ENCODE measurements at places on chromosomes 13 and 19.

- peak; percentile 10 for DNase-seq
These were observed 277.9 kb downstream of the ZNF536 start for GRCh38 chr19:30649934-30650614.

DNA sequence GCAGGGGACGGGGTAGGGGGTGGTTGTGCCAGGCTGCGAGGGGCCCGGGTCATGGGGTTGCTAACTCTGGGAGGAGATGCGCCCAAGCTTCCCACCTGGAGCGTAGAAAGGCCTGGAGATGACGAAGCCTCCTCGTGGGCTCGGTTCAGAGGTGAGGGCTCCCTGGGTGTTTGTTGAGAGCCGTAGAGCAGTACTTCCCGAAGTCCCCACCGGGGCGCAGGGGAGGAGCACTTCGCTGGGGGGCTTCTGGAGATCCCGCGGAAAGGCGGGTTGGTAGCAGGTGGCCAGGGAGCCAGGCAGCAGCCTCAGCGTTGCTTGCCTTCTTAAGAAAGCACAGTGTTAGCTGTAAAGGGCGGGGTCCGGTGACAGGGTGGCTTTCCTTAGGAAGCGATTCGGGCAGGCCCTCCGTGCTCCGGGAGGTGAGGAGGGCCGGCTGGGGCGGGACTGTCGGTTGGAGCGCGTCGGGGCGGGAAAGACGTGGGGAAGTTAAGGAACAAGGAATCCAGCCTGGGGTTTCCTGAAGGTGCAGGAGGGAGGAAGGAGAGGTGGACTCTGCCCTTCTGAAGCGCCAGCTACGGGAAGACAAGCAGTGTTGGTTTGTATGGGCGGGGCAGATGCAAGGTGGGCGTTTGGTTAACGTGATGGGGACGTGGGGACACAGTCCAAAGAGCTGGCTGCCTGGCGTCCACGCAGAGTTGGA lies 3.3 kb downstream of the VSTM2B start:
- DNase-seq: no peak

GRCh38 chr13:62087124-62087523 lies 671.5 kb upstream of the PCDH20 start:
- DNase-seq: no peak

- DNase-seq: no peak
These were observed 1.3 kb downstream of the FOXA3 start for GRCh38 chr19:45865269-45865948.

Measured in stimulated activated naive B cell treated with anti-CD40 and anti-IgM and Interleukin-4, amounts not matched to agents 10 μg/mL and 1 μg/mL and 100 μg/mL, for 72 hours (primary cell).